ENCODE measurements at places on chromosomes 4 and X.

GRCh38 chr4:42543762-42544161 lies 113.1 kb downstream of the ATP8A1 start:
- DNase-seq = no peak

GRCh38 chr4:68658672-68659071 lies 11.8 kb downstream of the UGT2B15 start:
- no peak for DNase-seq

GRCh38 chrX:38538134-38538533 lies 23.2 kb upstream of the TSPAN7 start:
- DNase-seq = no peak

- DNase-seq = no peak
Measured at GRCh38 chr4:171519457-171519856, 293.7 kb upstream of the GALNTL6 start.

- DNase-seq = no peak
Measured at GRCh38 chrX:15055146-15055930, 182.1 kb downstream of the MOSPD2 start.

DNA sequence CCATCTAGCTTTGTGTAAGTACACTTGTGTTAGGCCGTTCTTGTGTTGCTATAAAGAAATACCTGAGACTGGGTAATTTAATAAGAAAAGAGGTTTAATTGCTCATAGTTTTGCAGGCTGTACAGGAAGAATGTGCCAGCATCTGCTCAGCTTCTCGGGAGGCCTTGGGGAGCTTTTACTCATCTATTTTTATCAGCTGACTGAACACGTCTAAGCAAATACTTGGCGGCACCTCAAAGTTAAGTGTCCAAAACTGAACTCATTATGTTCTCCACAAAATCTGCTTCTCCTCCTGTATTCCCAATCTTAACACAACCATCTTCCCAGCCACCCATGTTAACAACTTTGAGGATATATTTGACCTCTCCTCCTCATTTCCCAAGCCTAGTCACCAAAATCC lies 42.4 kb upstream of the GATB start:
- DNase-seq = no peak

GRCh38 chrX:56796641-56797395 lies 67.8 kb downstream of the NBDY start:
- peak; percentile 2 for DNase-seq

- DNase-seq = no peak
Measured at GRCh38 chr4:120144634-120145033, 78.0 kb upstream of the MAD2L1 start.

GRCh38 chrX:134622056-134622812 lies 36.0 kb downstream of the PLAC1 start:
- peak; percentile 25 for DNase-seq

Measured in GM13977 (cell line).